ENCODE measurements at places on chromosomes 13 and 19.
A peak's percentile ranks its signal among the peaks of the same experiment; 100 is the strongest.

DNA sequence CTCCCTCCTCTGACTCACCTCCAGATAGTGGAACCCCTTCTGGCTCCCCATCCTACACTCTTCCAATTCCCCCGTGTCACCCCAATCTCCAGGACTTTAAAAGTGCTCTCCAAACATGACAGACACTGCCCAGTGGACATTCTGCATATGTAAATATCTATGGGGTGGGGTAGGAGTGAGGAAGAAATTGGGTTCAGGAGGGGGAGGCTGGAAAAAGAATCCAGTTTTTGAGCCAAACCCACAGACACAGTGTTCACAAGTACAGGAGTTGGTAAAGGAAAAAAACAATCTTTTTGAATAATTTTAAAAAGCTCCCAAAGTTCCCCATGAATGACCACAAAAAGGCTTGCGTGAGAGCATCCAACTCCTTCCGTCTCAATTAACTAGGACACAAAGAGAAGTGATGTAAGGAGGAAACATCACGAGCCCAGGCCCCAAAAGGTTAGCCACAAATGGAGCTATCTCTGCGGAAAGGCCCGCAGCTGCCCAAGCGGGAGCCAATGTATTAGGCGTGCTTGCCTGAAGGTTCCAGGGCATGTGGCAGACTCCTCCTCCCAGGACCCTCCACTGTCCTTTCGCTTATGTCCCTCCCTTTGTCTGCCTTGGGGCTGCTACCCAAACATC lies 18.0 kb downstream of the ZC3H4 start:
- DNase-seq = no peak

DNA sequence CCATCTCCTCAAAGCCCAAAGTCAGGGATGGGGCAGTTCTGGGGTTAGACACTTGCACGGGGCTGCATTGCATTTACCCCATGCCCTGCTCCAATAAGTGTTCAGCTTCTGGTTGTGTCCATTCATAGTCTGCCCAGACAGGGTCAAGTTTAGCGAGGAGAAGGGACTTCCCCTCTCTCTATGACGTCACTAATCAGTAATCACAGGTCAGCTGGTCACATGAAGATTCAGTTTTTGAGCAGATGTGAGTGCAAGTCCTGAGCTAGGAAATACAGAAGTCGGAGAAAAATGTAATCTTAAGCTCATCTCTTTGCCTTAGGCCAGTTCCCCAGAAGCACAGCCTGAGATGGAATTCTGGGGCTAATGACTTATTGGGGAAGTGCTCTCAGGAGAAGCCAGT lies 310.1 kb downstream of the TSHZ3 start:
- DNase-seq = no peak

DNA sequence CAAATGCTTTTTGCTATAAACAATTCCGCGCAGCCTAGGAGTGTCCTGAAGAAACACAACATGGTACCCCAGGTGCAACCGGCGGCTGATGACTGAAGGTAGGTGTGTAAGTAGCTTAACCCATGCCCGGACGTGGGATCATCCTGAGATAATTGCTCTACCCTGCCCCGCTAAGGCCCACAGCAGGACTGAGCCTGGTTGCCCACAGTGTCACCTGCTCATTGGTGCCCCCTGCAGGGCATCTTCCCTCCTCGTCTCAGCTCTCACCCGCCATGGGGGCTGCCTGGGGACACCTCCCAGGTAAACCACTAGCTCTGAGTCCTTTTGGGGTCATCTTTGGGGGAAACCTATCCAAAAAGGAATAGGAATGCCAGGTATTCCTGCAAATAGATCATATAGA lies 22.3 kb downstream of the TMEM161A start:
- no peak for DNase-seq

- no peak for DNase-seq
These were observed 11.8 kb downstream of the VSTM2B start for GRCh38 chr19:29537601-29538000.

DNA sequence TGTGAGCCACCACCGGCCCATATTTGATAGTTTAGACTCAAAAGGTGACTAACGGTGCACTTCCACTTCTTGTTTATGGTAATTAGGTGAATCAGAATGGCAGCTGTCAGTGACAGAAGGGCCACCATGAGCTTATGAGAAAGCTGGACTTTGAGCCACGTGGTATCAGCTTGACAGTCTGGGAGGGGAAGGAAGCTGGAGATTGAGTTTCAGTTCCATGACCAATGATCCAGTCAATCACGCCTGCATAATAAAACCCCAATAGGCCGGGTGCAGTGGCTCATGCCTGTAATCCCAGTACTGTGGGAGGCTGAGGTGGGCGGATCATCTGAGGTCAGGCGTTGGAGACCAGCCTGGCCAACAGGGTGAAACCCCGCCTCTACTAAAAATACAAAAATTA lies 8.2 kb downstream of the EID2B start:
- no peak for DNase-seq

- DNase-seq = no peak
These were observed 112.5 kb downstream of the DACH1 start for GRCh38 chr13:71754407-71754974.

- DNase-seq = no peak
These were observed 1.1 kb downstream of the IGFLR1 start for GRCh38 chr19:35741203-35741515.

GRCh38 chr19:48397263-48398101 lies 4.0 kb downstream of the GRIN2D start:
- DNase-seq = no peak

- DNase-seq = peak; percentile 92
These were observed 11.1 kb upstream of the ARRDC2 start for GRCh38 chr19:17996826-17997316.

DNA sequence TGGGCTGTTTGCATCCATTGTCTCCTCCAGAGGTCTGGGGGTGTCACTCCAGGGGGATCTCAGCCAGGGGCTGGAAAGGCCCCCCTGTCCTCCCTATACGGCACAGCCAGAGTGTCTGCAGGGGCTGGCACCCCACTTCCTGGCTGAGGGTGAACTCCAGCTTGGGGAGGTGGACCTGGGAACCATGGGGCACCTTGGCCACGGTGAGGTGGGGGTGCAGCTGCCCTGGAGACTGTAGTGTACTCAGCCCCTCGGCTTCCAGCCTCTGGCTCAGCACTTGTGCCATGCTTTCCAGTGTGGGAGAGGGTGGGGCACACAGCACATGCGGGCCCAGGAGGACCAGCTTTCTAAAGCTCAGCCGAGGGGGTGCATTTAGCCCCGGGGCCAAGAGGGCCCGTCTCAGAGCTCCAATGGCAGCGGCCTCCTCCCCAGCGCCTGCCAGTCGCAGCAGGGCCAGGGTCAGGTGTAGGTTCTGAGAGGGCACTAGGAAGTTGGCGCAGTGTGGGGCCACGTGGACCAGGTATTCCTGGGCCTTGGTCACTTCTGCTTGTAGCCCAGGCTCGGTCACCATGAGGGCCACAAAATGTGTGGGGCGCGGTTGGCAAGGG lies 1.4 kb downstream of the LENG9 start:
- no peak for DNase-seq

GRCh38 chr13:112719016-112719415 lies 29.2 kb downstream of the ATP11A start:
- DNase-seq = no peak

DNA sequence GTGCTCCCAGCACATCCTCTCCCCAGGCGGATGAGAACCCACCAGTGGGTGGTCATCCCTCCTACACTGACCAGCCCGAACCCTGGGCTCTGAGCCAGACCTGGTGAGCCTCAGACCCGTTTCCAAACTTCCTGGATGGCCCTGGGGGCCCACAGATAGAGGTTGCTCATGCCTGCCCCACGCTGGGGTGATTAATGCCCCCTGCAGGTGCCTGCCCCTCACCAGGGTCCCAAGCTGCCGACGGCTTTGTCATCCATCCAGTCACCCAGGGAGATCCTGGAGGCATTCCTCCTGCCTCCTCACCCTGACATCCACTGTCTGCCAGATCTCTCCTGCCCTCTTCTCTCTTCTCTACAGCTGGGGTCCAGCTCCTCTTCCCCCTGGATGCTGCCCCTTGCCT lies 28.4 kb upstream of the PLA2G4C start:
- no peak for DNase-seq

DNA sequence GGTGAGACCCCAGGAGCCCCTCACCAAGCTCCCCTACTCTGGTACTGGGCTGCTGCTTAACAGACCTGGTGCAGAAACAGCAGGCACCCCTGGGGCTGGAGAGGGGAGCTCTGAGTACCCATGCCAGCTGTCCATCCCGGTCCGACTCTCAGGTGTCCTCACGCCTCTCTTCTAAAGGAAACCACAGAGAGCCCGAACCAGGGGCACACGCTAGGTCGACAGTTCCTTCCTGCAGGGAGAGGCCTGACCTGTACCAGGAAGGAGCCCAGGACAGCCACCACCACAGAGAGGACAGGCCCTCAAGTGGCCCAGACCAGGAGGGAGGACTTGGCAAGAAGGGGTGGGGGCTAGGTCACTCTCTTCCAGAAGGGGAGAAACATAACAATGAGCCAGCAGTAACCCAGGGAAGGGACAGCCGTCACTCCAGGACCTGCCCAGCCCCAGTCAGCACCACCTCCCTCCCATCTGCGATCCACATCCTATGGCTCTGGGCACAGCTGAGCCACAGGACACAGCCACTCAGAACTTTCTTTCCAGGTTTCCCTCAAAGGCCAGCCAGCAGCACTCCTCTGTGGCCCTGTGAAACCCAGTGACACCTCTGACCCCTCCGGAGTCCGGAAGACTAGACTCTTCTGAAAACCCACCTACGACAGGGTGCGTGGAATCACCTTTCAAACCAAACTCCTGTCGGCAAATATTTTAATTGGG lies 13.0 kb upstream of the SLC35E1 start:
- DNase-seq = no peak

- no peak for DNase-seq
These were observed 15.6 kb upstream of the KCNC3 start for GRCh38 chr19:50344661-50345318.

GRCh38 chr13:30142486-30143211 lies 164.7 kb downstream of the KATNAL1 start:
- DNase-seq = no peak

DNA sequence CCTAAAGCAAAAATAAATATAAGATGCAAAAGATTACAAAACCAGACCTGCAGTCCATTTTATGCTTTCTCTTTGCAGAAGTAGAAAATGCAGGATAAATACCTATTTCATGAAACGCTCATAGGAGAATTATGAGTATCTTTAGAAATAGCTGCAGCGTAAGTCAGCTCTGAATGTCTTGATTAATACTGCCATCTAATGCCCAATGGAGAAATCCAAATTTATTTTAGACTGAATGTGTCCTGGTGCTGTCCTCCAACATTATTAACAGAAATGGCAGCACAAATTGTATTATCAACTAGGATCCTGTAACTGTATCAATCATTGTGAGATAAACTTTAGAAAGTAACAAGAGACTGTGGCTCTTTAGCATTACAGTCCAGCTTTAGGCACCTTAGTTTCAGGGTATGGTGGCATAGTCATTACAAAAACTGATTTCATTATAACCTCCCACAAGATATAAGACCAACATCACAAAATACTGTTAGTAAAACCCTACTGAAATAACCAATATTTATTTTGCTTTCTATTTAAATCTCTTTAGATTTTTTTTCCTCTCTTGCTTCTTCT lies 162.1 kb upstream of the MIR17HG start:
- DNase-seq = no peak

DNA sequence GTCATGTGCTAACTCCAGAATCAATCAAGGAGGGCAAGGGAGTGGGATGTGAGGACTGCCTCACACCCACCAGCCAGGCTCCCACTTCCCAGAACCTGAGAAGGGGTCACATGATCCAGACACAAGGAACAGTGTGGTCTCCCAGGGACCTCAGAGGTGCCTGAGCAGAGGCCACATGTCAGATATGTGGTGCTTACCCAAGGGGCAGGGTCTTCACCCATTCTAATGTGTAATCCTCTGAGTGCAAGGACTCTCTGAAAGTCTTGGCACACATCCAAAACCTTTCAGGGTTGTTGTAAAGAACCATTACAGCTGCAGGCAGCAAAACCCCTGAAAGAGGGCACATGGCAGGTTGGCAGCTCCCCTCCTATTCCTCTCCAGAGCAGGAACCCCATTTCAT lies 656.6 kb downstream of the UQCRFS1 start:
- DNase-seq = no peak

- no peak for DNase-seq
These were observed 42.5 kb upstream of the F7 start for GRCh38 chr13:113063091-113063491.

DNA sequence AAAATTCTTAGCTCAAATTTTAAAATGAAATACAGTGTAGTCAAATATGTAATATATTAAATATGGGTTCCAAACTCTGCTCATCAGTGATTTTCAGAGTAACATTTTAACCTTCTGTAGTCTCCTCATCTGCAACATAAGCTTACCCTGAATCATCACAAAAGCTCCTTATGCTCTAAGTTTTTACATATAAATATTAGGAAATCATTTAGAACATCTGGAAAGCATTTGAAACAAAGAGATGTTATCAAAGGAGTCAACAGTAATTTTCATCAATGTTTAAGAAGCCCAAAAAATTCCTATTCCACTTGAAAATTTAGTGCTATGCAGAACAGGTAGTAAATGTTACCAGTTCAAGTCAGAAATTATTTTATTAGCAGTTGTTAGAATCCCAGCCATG lies 224.7 kb downstream of the DCT start:
- DNase-seq = no peak

GRCh38 chr19:8333767-8334457 lies 9.2 kb downstream of the KANK3 start:
- no peak for DNase-seq

DNA sequence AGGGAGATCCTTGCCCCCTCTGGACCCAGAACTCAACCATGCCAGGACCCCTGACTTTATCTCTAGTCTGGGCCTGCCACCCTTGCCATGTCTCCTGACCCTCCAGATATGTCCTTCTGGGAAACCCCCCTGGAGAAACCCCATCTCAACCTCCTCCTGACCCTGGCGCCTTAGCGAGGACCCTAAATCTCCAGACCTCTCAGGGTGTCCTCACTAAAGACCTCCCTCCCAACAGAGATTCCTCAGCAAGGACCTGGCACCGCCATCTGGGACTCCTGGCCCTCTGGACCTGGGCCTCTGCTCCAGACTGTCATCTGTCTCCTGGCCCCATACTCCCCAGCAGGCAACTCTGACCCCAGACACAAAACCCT lies 1.3 kb downstream of the KCNK6 start:
- no peak for DNase-seq

GRCh38 chr19:1782521-1782920 lies 29.2 kb downstream of the ONECUT3 start:
- no peak for DNase-seq

GRCh38 chr19:11989112-11989456 lies 24.2 kb downstream of the ZNF763 start:
- DNase-seq = no peak

DNA sequence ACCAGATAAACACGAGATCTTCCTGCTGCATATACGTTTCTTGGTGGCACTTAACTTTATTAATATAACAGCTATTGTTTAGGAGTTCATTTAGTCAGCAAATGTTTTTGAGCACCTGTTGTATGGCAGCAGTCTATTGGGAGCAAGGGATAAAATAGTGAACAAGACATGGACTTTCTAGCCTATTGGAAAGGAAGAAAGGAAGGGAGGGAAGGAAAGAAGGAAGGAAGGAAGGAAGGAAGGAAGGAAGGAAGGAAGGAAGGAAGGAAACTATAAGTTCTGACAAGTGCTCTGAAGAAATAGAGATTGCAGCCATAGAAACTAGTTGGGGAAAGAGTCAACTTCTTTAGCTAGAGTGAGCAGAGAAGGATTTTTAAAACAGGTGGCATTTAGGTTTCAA lies 149.1 kb upstream of the STARD13 start:
- DNase-seq = no peak

- DNase-seq = no peak
These were observed 752.2 kb downstream of the EFNB2 start for GRCh38 chr13:105783261-105783660.

All from activated CD8-positive, alpha-beta memory T cell treated with anti-CD3 and anti-CD28 coated beads for 48 hours (primary cell).